ENCODE measurements at places on chromosomes 5 and 9. TPM values are rescaled to one million over a fixed set of nuclear protein-coding genes. Genes with fewer than 3 reads are reported as not detected.

DNA sequence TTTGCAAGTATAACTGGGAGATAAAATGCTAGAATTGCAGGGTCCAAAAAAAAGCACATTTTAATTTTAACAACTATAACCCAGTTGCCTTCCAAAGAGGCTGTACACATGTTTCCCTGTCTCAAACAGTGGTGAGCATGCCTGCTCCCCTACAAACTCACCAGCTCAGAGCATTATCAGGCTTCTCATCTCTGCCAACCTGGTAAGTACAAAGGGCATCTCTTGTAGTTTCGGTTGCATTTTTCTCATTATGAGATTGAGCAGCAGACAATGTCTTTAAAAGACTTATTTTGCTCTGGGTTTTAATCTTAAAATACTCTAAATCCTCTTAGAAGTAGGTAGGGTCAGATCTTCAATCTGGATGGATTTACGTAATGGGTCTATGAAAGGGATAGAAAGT is 107.1 kb upstream of the MSX2 start:
- no peak for DNase-seq

Gene ACOT12
- not detected for total RNA-seq

GRCh38 chr5:79985288-79985687 is 5.8 kb downstream of the MTX3 start:
- no peak for DNase-seq

GRCh38 chr5:117242028-117242427 is 667.4 kb upstream of the SEMA6A start:
- DNase-seq, result no peak

Measured in left cardiac atrium (tissue), 4 donors.